ENCODE measurements at places on chromosomes 2 and 18. TPM values are rescaled to one million over a fixed set of nuclear protein-coding genes. Genes with fewer than 3 reads are reported as not detected.

The PIEZO2 gene
- not detected for polyA plus RNA-seq

- no peak for DNase-seq
Observed at GRCh38 chr2:20604401-20604911, 46.4 kb downstream of the HS1BP3 start.

GRCh38 chr2:28713577-28714298, 37.9 kb upstream of the PPP1CB start:
- no peak for DNase-seq

DNA sequence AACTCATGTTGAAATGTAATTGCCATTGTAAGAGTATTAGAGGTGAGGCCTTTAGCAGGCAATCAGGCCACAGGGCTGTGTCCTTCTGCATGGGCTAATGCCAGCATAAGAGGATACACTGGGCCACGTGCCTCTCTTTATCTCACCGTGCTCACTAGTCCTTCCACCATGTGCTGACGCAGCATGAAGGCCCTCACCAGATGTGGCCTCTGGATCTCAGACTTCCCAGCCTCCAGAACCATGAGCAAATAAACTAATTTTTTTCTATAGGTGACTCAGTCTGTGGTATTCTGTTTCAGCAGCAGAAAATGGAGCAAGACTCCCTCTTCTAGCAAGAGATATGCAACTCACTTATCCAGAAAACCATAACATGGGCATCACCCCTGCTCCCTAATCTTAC, 149.7 kb upstream of the ZNF236 start:
- no peak for DNase-seq

Data from naive B cell (primary cell).